Right kidney (tissue), 9 donors: ENCODE measurements at places on chromosomes 11 and 22.

DNA sequence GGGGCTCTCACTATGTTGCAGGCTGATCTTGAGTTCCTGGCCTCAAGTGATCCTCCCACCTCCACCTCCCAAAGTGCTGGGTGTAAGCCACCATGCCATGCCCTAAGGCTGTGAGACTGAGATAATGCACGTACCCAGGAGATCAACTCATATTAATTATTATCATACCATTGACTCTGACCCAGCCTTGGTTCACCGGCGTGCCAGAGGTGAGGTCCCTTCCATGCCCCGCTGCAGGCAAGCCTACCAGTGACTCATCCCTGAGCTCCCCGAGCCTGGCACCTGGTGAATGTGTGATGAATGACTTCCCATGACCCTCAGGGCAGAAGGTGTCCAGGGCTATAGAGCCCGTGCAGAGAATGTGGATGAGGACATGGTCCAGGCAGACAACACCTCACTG lies 12.1 kb downstream of the GAL3ST1 start:
- DNase-seq: no peak

DNA sequence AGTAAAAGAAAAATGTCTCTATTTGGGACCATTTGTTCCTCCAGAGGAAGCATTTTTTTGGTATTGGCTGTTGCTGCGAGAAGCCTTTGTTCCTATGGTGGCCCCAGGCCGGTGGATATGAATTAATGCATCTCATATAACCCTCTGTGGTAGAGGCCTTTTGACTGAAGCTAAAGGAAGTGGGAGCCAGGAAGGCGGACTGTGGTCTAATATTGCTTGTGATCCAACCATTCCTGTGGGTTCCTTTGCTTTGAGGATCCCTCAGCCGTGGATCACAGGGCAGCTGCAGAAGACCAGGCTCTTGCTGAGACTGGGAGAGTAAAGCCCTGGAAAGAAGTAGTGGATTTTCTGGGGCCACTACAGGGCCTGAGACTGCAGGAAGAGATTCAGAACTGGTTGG lies 68.3 kb upstream of the NAV2 start:
- DNase-seq: no peak

- no peak for DNase-seq
Measured at GRCh38 chr22:32509045-32509444, 34.4 kb downstream of the FBXO7 start.

- no peak for DNase-seq
Measured at GRCh38 chr11:119110439-119110838, 3.3 kb downstream of the C2CD2L start.

GRCh38 chr11:8649361-8649760 lies 33.1 kb downstream of the TRIM66 start:
- no peak for DNase-seq

- no peak for DNase-seq
Measured at GRCh38 chr22:41909310-41910049, 5.4 kb downstream of the SHISA8 start.

GRCh38 chr22:43183496-43184277 lies 3.2 kb downstream of the TTLL12 start:
- DNase-seq: no peak

DNA sequence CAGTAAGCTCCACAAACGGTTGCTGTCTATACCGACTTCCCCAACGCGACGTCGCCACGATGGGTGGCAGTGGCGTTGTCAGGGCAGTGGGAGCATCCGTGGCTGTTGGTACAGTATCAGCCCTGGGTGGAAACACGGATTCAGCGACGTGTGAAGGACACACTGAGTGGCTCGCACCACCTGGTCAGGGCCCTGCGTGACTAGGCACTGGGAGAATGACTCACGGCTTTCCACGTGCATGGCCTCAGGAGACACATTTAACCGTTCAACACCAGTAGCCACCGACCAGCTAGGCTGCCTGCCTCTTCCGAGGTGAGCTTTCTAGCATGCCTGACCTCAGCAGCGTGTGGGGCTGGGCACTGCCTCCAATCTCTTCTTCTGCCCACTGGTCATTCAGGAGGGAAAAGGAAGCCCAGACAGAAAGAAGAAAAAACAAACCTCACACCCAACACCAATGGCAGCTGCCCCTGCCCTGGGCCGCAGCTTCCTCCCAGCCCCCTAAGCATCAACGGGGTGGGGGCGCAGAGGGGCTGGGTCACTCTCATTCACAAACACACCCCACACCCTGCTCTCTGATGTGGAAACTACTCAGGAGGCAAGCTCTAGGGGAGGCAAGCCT lies 59.0 kb downstream of the MYH9 start:
- no peak for DNase-seq

DNA sequence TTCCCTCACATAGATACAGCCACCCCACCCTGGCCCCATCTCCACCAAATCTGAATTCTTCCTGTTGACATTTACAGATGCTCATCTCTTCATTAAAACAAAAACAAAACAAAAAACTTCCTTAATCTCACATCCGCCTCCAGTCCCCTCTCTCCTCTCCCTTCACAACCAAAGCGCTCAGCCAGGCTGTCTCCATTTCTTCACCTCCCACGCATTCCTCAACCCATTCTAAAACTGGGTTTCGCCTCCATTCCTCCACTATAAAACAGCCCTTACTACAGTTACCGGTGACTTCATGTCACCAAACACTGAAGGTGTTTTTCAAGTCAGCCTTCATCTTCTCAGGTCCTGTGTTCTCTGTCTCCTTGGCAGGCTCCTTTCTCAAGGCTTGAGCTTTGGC lies 9.6 kb downstream of the BACE1-AS start:
- DNase-seq: no peak

DNA sequence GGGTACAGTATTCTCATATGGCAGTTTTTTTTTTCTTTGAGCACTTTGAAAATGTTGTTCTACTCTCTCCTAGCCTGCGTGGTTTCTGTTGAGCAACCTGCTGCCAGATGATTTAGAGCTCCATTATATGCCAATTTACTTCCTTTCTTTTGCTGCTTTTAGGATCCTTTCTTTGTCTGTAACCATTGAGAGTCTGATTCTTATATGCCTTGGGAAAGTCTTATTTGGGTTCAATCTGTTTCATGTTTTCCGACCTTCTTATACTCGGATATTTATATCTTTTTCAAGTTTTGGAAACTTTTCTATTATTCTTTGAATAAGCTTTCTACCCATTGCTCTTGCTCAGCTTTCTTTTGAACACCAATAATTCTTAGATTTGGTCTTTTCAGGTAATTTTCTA lies 138.1 kb upstream of the RAG2 start:
- DNase-seq: no peak

DNA sequence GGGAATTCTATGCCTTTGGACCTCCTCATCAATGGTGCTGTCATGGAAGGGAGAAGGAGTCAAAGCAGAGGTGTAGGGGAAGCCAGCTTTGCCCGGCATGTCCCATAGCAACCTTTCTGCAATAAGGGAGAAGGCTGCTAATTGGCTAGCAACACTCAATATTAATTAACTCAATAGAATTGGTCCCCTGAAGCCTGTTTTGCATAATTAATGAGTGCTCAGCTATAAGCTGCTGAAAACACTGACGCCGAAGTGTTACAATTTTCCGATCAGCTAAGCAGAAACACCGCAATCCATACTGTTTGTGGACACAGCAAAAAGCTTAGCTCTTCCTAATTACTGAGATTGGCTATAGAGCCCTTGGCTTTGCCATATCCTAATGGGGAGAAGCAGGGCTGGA lies 245.0 kb downstream of the CSNK2A3 start:
- no peak for DNase-seq

DNA sequence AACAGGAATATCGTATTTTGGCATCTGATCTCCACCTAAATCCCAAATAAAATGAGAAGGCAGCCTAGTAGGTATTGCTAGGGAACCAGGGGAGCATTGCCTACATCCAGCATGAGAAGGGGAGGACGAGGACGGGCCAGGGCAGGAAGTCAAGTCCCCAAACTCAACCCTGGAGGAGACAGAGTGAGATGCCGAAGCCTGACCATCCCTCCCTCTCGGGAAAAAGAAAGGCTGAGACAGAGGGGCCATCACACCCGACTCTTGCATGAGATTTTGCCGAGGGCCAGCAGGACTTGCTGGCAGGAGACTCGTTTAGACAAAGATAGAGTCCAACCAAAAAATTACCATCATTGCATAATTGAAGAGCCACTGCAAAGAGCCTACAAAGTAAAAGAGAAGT lies 50.2 kb upstream of the SPATA19 start:
- no peak for DNase-seq

DNA sequence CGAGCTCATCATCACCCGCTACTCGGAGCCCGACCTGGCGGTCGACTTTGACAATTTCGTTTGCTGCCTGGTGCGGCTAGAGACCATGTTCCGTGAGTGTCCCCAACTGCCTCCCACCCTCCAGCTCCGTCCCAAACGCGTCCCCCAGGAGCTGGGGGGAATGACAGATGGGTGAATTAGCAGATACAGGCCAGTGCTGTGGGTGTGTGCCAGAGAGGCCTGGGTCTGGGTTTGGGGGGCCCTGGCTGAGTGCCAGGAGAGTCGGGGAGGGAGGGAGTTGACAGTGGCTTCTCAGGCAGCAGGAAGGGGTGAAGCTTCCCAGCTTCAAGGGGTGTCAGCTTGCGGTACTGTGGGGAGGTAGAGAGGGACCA lies 28.6 kb downstream of the CAPN1 start:
- no peak for DNase-seq

DNA sequence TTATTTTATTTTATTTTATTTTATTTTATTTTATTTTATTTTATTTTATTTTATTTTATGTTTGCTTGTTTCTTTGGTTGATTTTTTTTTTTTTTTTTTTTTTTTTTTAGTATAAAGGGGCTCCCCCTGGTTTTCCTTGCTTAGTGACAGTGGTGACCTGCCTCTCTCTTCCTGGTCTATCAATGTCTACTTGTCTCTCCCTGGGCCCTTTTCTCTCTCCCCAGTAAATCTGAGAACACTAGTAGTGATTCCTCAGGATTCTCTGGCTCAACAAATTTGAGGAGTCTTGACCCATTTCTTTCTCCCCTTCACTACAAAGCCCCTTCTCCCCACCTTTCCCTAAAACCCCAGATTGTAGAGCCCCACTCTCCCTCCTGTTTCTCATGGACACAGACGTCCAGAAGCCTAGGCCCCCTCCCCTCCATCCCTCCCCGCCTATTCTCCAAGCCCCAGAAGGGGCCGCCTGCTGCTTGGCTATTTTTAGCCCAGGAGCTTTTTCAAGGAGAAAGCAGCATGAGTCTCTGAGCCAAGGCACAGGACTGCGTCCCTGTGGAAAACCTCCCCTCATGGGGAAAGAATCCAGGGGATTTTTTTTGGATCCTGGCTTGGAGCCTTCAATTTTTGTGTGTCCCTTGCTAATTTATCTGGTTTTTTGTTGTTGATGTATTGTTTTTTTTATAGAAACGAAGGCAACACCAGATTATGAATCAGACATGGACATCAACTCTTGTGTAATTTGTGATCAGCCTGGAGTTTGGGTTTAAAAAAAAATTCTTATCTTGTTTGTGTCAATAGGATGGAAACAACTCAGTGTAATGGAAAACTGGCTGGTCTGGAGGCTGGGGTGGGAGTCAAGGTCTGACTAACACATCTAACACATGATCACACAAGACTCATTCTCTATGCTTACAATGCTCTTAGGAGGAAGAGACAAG lies 17.5 kb upstream of the ACCSL start:
- peak; percentile 22 for DNase-seq

- DNase-seq: no peak
Measured at GRCh38 chr11:78791964-78792363, 217.3 kb upstream of the NARS2 start.

GRCh38 chr11:126817096-126817495 lies 183.5 kb downstream of the KIRREL3 start:
- DNase-seq: no peak

GRCh38 chr22:49955581-49956417 lies 4.8 kb upstream of the PIM3 start:
- DNase-seq: no peak

GRCh38 chr11:59069087-59069486 lies 17.0 kb upstream of the GLYATL1B start:
- DNase-seq: no peak

GRCh38 chr11:35714882-35715627 lies 52.5 kb downstream of the TRIM44 start:
- DNase-seq: no peak

GRCh38 chr11:77079666-77080065 lies 12.9 kb downstream of the CAPN5 start:
- no peak for DNase-seq

DNA sequence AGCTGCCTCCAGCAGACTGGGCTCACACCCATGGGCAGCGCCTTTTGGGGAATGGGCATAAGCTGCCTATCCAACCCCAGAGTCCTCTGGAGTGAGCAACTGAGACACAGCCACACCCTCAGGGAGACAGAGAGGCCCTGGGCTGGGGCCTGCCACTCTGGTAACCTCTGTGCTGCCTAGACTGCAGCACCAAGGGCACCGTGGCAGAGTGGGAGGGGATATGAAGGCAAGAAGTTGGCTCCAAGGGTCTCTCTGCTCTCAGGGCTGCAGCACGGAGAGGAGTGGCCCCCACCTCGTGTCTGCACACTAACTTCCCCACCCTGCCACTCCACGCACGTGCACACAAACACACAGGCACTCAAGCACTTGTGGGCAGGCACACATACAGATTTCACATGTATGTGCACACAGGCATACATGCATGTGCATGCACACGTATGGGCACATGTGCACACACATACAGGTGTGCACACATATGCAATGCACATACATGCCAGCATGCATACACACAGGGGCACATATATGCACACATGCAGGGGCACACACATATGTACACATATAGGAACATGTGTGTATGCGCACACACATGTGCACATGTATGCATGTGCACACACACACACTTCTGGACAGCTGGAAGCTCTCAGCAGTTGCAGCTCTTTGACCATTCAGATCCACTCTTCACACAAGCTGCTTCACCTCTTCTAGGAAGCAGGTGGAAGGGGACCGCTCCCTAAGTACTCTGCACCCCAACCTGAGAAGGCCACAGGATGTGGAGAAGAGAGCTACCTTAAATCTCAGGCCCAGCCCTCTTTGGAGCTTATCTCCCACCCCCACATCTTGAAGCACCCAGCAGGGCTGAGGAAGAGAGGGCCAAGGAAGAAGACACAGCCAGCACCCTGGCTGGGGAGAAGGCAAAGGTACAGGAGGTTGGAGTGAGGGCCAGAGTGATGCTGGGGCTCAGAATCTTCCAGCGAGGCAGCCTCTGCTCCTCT lies 4.3 kb downstream of the IGSF9B start:
- no peak for DNase-seq
